ENCODE measurements at places on chromosomes 3 and 15.

GRCh38 chr3:50139718-50140423 lies 15.3 kb upstream of the SEMA3F start:
- DNase-seq: no peak

GRCh38 chr3:61569856-61570580 lies 8.6 kb downstream of the PTPRG start:
- DNase-seq: peak; percentile 58

- no peak for DNase-seq
Measured at GRCh38 chr15:32873284-32874114, 155.7 kb downstream of the GREM1 start.

DNA sequence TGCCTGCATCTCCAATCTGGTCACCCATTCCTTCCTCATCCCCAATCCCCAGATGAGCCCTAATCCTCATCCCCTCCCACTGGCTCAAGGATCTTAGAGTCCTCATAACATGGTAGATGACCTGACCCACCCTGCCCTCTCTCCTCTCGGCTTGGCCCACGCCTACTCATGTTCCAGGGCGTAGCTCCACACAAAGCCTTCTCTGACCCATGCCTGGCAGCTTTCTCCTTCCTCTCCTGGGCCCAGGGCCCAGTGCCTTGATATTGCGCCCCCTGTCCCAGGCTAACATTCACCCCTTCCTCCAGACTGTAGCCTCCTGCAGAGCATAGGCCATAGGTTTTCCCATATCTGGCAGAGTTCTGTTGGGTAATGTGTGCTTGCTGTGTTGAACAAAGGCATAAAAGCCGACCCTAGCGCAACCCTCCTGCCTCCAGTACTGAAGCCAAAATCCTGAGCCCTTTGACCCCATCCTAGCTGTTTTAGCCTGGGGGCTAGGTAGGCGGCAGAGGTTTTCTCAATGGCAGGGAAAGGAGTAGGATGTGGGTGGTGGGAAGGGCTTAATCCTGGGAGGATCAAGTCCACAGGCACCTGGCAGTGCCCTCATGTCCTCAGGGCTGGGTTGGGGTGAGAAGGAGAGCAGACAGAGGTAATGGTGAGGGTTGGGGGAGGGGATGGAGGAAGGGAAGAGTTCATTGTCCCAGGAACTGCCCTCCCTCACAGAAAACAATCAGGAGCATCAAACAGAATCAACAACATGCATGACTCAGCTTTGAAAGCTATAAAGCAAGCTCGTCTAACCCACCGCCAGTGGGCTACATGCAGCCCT lies 35.5 kb downstream of the MESD start:
- peak; percentile 62 for DNase-seq

- no peak for DNase-seq
Measured at GRCh38 chr15:89830639-89831038, 16.0 kb upstream of the ANPEP start.

GRCh38 chr15:41031232-41032078 lies 78.2 kb downstream of the CHAC1 start:
- DNase-seq: no peak

GRCh38 chr15:85112997-85113396 lies 131.3 kb downstream of the PDE8A start:
- DNase-seq: no peak

DNA sequence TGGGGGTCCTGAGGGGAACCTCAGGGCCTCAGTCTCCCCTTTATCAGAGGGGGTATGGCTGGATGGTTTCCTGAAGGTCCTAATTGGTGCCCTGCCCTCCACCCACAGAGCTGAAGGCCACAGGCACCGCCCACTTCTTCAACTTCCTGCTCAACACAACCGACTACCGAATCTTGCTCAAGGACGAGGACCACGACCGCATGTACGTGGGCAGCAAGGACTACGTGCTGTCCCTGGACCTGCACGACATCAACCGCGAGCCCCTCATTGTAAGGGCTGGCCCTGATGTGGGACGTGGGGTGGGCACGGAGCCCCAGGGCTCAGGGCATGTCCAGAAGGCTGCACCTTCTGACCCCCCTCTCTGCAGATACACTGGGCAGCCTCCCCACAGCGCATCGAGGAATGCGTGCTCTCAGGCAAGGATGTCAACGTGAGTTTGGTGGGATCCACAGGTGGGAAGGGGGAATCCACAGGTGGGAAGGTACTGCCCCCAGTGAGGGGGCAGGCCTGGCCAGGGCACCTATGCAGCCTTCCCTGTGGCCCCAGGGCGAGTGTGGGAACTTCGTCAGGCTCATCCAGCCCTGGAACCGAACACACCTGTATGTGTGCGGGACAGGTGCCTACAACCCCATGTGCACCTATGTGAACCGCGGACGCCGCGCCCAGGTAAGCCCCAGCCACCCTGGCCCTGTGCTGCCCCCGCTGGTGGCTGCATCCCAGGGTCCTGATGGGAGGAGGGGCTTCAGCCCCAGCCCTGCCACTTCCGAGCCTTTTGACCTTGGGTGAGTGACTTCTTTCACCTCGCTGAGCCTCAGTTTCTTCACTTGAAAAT lies 17.5 kb upstream of the GNAT1 start:
- no peak for DNase-seq

- DNase-seq: no peak
Measured at GRCh38 chr3:126147932-126148683, 32.3 kb downstream of the ALDH1L1 start.

DNA sequence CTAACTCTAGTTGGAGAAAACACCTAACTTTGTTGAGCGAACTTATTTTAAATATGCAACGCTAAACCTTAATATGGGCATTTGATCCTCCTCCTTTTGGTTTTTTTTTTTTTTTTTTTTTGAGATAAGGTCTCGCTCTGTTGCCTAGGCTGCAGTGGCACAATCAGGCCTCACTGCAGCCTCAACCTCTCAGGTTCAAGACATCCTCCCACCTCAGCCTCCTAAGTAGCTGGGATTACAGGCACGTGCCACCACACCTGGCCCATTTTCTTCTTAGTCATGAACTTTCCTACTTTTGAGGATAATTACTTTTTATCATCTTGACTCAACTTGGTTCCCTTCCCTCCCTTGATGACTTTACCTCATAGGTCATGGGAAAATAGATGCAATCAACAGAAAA lies 3.9 kb downstream of the NUSAP1 start:
- DNase-seq: no peak

DNA sequence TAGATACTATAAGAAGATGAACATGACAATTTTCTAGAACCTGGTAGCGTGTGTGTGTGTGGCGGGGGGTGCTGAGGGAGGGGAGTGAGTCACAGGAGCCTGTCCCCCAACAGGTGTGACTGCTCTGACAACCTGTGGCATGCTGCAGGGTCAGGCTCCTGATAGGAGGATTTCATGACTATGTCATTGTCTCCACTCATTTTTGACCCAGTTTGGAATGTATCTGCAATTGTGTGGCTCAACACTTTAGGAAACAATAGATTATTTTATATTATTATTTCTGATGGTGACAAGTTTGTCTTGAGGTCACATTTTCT lies 9.3 kb upstream of the VILL start:
- no peak for DNase-seq

DNA sequence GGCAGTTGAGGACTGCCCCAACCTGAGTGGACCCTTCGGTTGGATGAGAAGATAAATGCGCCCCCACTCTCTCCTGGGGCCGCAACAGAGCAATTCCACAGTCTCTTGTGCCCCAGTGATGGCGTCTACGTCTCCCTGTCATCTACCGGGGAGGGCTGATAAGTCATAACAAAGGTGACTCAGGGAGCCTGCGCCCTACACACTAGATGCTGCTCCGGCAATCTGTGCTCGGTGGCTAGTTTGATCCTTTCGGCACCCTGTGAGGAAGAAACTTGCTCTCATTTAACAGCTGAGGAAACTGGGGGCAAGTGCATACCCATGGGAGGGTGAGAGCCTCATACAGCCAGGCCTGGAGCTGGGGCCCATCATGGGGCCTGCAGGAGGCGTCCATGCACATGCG lies 14.1 kb upstream of the SEMA3F start:
- DNase-seq: no peak

- DNase-seq: peak; percentile 27
Measured at GRCh38 chr15:82548700-82549099, 8.4 kb upstream of the RPS17 start.

DNA sequence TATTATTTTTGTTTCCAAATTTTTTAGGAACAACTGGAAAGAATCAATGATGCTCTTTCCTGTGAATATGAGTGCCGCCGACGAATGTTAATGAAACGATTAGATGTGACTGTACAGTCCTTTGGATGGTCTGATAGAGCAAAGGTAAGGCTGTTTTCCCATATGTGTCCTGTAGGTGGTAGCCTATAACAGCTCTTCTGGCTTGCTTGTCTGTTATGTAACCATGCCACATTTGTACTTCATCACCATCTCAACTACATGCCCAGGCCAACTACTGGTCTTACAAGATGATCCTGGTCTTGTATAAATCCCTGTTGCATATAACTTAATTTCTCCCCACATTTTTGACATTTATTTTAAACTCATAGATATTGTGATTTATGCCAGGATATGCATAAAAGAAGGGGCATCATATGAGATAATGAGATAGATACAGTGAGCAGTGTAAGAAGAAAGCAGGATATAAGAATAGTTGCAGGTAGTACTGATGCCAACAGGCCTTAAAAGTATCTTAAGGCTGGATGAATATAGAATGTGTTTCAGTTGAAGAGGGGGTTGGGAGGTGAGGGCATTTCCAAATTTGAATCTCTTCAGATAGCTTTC lies 20.3 kb downstream of the FAM98B start:
- peak; percentile 80 for DNase-seq

DNA sequence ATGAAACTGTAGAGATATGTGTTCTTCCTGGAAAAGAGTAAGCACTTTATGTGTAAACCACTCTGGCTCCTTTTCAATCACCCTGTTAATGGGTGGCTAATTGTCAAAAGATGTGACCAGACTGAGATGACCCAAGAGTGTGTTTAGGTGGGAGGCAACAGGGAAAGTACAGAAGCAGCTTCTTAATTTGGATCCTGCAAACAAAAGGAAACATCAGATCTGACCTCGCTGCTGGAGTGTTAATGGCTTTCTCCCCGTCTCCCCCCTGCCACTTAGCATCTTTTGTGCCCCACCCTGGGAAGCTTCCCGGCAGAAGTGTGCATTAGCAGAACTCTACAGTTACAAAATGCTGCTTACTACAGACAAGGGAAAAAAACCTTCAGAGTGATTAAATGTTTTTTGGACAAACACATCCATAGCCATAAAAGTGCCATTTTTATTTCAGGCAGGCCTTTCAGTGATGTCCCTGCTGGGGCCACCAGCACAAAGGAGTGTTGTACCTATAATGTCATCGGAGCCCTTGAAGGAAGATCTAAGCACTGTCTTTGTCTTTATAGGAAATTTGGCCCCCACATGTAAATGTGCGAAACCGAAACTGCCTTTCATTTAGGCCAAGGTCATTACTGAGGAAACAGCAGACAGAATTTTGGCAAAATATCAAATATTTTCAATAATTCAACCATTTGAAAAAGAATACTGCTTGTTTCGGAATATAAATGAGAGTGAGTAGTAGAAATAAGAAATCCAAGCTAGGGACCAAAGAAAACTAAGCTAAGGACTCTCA lies 311.0 kb downstream of the WDR72 start:
- DNase-seq: peak; percentile 40

- DNase-seq: no peak
Measured at GRCh38 chr15:59523702-59524101, 85.7 kb downstream of the FAM81A start.

DNA sequence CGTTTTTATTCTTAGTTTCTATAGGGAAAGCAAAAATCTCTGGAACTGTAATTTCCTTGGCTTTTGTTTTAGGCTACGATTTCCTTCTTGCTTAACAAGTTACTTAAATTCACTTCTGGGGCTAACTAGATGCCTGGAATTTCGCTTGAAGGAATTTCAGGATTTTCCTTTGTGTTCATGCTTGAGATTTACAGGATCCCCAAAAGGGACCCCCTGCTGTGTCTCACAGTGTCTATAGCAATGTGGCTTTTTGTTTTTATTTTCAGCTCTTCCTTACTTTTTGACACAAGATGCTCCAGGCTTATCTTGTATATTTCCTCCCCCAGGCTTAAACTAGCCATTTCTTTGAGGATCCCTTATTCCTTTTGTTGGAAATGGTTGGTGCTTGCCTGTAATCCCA lies 95.5 kb upstream of the DPPA4 start:
- no peak for DNase-seq

Measured in renal cortical epithelial cell (primary cell).